ENCODE measurements at places on chromosomes 5 and 9. TPM values are rescaled to one million over a fixed set of nuclear protein-coding genes. Genes with fewer than 3 reads are reported as not detected.

DNA sequence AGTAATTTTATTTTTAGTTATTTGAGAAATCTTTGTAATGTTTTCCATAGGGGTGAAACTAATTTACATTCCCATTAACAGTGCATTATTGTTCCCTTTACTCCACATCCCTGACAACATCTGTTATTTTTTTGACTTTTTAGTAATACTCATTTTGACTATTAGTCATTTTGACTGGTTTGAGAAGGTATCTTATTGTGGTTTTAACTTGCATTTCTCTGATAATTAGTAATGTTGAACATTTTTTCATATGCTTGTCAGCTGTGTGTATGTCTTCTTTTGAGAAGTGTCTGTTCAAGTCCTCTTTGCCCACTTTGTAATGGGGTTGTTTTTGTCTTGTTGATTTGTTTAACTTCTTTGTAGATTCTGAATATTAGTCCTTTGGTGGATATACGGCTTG lies 27.5 kb downstream of the CCDC152 start:
- H3K27ac ChIP-seq = no peak overlapping the region
- no peak overlapping the region for H3K4me3 ChIP-seq
- no peaks in the 10 kb centered on the region for H3K27me3 ChIP-seq
- no peaks in the 10 kb centered on the region for H3K4me1 ChIP-seq
- no peak for DNase-seq

ZFP2 gene
- total RNA-seq = 0.35 TPM

ZNF462 gene
- 36.8 TPM for total RNA-seq

DNA sequence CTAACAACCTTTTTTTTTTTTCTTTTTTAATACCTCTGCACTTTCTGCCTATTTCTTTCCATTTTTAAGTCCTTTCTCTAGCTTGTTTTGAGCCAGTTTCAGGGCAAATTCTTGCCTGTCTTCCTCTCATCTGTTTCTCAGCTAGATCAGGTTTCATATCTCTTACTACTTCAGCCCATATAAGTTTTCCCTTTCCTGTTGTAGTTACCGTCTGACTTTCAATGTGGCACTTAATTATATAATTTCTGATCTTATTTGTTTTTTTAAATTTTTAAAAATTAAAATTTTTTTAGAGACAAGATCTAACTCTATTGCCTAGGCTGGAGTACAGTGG lies 104.7 kb upstream of the ELL2 start:
- peaks cover 29% of the 10 kb centered on the region for H3K4me1 ChIP-seq
- H3K27ac ChIP-seq = no peak overlapping the region
- no peaks in the 10 kb centered on the region for H3K36me3 ChIP-seq
- no peaks in the 10 kb centered on the region for H3K27me3 ChIP-seq
- DNase-seq = no peak

DNA sequence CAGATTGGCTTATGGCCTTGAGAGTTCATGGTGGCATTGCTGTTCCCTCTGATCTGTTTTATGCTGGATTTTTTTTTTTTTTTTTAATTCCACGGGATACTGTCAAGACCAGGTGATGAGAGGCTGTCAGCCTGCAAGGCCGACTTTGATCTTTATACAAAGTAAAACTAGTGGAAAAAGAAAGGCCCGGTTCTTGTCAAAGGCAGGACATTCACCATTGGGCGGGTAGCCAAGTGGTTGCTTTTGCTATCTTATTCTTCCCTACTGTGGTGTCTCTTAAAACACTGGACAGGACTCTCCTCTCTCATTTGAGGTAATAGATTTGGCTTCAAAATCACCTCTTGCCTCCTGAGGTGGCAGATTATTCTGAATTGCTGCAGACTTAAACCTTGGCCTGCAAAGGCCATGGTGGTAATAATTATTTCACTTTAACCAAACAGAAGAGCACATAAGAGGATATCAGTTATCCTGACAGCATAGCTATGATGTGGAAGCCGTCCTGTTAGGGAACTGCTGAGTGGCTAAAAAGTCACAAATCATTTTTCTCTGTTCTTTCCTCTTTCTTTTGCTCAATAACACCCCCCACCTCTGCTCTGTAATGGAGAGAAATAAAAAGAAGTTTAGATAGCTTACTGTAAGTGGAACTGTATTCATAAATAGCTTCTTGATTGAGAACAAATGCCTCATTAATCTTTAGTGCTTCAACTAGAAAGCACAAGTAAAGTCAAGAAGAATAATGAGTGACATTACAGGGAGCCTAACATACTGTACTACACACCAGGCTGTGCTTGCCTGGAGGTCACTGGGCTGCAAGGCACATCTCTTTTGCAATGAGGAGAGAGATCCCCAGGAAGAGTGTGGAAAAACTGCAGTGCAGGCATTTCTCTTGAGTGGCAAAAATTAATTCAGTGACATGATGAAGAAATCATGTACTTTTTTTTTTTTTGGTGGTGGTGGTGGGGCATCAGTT lies 275.6 kb downstream of the KDM4C start:
- no peak for DNase-seq
- H3K4me1 ChIP-seq = no peaks in the 10 kb centered on the region
- no peaks in the 10 kb centered on the region for H3K36me3 ChIP-seq
- H3K4me3 ChIP-seq = no peak overlapping the region
- H3K27ac ChIP-seq = no peak overlapping the region

AMBP gene
- 2.6 TPM for total RNA-seq

GRCh38 chr5:186091-187041 lies 4.9 kb upstream of the LRRC14B start:
- no peak for DNase-seq
- H3K27me3 ChIP-seq = no peaks in the 10 kb centered on the region
- no peak overlapping the region for H3K27ac ChIP-seq
- no peaks in the 10 kb centered on the region for H3K4me1 ChIP-seq

GRCh38 chr5:107796797-107797196 lies 126.1 kb upstream of the EFNA5 start:
- no peak overlapping the region for H3K4me3 ChIP-seq
- no peak for DNase-seq
- no peaks in the 10 kb centered on the region for H3K4me1 ChIP-seq
- H3K27me3 ChIP-seq = no peaks in the 10 kb centered on the region
- H3K27ac ChIP-seq = no peak overlapping the region

Data from Caco-2 (cell line).